NCI-H510A treated with DMSO at 0.1 percent for 48 hours (cell line): ENCODE measurements at places on chromosomes 5 and 9.

GRCh38 chr5:54524082-54524481, 6.5 kb downstream of the SNX18 start:
- no peak for DNase-seq

GRCh38 chr9:79377339-79377855, 194.4 kb upstream of the TLE4 start:
- no peak for DNase-seq

DNA sequence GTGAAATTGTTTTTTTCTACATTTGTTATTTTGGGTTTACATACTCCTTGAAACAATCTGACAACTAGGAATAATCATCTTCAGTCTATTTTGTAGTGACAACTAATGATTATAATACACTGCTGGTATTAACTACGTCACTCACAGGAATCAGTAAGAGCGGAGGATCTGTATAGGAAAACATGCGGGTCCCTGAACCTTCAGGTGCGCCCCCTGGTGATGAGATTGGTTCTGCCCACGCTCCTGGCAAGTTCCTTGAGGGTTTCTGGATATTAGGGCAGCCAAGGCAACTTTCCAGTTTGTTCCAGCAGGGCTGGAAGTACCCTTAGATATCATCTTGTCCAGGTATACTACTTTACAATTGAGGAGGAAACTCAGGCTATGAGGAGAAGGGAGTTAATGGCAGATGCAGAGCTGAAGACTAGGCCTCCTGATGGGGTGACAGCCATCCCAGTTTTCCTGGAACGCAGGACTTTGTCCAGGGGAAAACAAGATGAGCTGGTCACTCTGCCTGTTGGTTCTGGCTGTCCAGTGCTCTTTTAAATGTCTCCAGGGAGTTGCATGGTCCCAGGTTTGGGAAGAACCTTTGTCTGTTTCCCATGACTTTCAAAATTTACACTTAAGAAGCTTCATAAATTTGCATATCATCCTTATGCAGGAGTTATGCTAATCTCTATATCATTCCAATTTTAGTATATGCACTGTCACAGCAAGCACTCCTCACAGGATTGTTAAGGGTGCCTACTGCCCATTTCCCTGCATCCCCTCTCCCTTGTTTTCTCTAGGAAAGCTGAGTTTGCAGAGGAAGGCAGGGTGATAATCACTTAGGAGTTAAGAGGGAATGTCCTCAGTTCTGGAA, 14.9 kb upstream of the WNT8A start:
- peak; percentile 59 for DNase-seq

DNA sequence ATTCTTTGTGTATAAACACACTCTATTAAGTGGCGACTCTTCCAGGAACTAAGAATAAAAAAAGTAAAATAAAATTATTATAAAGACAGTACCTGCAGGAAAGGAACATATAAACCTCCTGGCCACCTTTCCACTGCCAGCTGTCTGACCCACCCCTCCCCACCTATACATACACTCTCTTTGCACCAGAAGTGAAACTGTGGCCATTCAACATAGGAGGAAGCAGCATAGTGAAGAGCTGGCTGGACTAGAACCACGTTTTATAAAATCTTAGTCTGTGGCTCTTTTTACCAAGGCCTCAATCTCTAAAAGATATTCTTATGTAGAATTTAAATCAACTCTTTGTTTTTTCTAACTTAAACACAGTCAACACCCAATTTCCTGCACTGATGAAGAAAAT, 289.6 kb downstream of the GABRB2 start:
- DNase-seq, result no peak

DNA sequence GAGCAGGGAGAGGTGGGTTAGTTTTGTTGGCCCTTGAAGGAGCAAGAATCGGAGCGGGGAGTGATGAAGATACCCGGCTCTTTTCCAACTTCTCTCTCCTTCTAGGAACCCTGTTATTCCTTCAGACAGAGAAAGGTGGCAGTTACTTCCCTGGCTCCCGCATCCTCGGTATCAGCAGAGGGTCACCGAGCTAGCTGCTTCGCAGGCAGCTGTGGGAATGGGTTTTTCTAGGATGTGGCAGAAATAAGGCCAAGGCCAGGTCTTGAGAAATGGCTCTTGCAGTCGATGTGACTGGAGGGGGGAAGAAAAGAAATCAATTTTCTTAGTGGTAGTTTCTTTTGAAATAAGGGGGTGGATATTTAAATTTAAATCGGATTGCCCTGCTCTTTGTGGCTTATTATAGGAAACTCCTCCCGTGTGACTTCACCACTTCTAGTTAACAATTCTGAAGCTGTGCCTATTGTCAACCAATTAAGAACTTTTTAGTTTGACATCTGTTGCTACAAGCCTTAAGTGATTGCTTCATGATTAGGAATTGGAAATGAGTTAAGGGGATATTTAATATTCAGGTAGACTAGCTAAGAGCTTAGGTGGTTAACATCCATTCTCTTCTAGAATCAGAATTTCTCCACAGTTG, 1.4 kb downstream of the SAP30L start:
- DNase-seq, result no peak

DNA sequence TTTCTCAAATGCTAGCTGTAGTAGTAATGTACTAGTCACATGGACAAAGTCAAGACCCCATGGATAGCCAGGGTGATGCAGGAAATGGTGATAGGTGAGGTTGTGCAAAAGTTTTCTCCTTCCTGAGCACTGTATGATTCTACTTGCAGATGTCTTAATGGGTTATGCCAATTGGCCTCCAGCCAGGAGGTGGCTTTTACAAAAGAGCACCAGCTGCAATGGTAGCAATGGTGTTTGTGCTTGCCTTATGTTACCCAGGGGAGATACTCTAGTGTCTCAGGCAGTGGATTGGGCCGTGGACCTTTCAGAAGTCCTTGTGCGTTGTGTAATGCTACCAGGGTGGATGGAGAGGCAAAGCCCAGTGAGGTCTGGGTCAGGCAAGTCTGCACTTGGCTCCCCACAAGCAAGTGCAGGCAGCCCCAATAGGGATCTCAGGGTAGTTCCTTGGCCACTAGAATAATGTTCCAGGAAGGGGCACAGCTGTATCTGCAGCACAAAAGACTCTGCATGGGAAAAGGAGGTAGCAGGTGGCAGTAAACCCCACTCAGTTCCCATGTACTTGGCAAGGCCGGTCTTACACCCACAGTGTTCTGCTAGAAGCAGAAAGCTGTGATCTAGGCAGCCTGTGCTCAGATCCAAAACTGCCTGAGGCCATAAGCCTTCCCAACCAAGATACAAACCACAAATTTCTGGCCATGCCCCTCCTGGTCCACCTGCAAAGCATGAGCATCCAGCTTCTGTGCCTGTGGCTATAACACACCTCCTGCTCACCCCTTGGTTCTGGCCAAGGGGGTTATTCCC, 46.4 kb upstream of the EDIL3 start:
- no peak for DNase-seq

DNA sequence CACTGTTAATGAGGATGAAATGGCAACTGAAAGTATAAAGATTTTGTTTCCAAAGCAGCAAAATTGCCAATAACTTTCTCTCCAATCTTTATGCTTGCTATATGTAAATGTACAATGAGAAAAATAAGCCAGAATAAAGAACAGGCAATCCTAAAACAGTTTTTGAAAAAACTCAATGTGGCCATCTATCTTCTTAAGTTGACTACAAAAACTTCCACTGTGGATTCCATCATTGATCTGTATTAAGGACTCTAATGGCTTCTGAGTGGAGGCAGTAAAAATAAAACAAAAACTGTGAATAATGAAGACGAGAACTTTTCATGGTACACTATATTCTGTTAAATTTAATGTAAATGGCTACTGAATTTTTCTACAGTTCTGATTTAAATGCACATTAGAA, 382.9 kb downstream of the TMEM232 start:
- DNase-seq, result no peak

DNA sequence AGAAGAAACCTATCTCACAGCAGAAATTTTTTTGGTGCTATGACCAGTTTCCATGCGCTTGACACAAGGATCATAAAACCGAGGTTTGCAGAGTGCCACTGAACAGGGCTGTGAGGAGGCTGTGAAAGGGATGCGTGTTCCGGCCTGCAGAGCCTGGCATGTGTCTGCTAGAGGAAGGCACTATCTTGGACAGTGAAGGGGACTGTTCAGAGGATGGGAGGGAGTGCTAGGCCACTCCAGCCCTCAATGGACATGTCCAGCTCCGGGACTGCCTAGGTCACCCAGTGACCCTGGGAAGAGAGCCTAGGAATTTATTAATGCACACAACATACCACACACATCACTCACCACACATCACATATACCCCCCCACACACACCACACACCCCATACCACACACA, 275.9 kb downstream of the GADD45G start:
- no peak for DNase-seq

- no peak for DNase-seq
Measured at GRCh38 chr9:134705786-134706185, 64.2 kb downstream of the COL5A1 start.

GRCh38 chr9:117490199-117490598, 75.3 kb upstream of the ASTN2 start:
- no peak for DNase-seq

DNA sequence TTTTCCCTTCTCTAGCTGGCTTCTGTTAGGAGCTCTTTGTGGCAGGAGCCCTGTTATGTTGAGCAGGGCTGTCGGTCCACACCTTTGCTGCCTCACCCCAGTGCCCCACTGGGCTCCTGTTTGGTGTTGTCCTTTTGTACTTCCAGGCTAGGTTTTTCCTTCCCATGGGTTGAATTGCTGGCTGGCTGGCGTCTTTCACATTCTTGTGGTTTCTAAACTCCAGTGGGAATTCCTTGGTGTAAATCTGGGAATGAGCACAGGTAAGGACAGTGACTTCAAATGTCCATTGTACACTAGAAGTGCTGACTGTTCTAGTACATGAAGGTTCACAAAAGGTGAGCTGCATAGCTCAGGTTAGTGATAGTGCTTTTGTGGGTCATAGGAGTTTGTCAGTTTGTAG, 30.4 kb downstream of the RASGRF2 start:
- no peak for DNase-seq

- no peak for DNase-seq
Measured at GRCh38 chr9:13295556-13295955, 16.1 kb upstream of the MPDZ start.

DNA sequence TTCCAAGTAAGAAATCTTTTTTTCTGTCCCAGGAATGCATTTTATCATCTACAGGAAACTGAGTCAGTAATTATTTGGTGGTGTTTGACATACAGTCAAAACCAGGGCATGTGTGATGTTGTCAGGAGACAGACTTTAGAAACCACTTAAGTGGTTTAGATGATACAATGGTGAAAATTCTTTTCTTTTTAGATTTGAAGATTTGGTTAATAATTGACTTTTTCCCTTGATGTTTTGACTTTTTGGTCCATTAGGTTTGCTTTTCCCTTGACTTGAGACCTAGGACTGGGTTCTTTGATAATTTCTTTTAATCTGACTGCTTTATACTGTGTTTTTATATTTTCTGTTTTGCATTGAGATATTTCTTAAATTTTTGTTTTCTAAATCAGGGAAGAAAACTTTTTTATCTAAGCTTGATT, 85.2 kb downstream of the RASGRF2 start:
- DNase-seq, result no peak

GRCh38 chr9:132864277-132864676, 13.8 kb downstream of the AK8 start:
- DNase-seq, result no peak

GRCh38 chr9:127555840-127556820, 55.9 kb upstream of the STXBP1 start:
- no peak for DNase-seq

GRCh38 chr5:156802501-156802900, 47.6 kb upstream of the PPP1R2B start:
- no peak for DNase-seq

DNA sequence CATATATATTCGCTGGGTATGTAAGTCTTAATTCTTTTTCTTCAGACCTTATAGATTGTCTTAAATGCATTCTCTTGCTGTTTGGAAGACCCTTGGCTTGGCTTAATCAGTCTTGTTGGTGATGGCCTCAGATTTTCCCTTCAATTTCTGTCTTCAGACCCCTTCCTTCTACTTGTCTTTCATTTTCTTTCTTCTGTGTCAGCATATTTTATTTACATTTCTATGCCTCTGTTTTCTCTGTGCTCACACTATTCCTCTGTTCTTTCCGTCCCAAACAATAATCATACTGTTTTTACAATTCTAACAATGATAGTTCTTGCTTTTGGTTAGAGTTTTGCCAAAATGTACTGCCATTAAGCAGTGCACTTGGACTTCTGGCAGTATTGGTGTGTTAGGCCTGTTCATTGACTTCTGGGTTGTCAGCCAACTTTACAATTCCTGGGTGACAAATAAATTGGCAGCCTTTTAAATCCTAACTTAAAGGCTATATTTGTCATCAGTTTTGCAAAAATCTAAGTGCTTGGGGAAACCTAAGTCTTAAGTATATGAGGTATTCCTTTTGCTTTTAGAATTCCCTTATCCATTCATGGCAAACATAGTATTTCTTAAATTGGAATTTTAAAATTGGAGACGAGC, 8.0 kb downstream of the SRFBP1 start:
- no peak for DNase-seq

- no peak for DNase-seq
Measured at GRCh38 chr5:42306287-42306686, 117.0 kb upstream of the GHR start.

GRCh38 chr9:127451608-127451857, 223 bp downstream of the LRSAM1 start:
- DNase-seq, result no peak

- no peak for DNase-seq
Measured at GRCh38 chr5:147855774-147856069, 22.8 kb upstream of the SCGB3A2 start.

DNA sequence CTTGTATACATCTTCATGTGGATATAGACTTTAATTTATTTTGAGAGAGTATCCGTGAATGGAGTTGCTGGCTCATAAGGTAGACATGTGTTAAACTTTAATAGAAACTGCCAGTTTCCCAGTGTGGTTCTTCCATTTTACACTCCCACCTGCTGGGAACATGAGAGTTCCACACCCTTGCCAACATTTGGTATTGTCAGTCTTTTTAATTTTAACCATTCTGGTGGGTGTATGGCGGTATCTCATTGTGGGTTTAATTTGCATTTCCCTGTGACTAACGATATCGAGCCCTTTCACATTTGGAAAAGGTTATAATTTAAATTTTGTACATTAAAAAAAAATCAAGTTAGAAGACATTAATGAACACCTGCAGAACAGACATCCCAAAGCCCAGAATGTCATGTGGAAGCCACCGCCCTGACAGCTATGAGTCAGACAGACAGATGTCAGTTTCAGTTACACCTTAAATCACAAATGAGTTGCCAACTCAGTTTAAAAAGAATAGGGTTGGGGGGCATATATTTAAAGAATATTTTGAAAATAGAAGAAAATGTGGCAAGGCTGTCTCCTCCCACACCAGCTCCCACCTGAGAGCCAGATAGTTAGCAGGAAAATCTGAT, 36.9 kb downstream of the ANKRD33B start:
- no peak for DNase-seq
